Stimulated activated naive CD4-positive, alpha-beta T cell (primary cell): ENCODE measurements at places on chromosomes 3 and 15.

GRCh38 chr3:51283421-51283820 lies 101.7 kb upstream of the MANF start:
- no peak for DNase-seq

DNA sequence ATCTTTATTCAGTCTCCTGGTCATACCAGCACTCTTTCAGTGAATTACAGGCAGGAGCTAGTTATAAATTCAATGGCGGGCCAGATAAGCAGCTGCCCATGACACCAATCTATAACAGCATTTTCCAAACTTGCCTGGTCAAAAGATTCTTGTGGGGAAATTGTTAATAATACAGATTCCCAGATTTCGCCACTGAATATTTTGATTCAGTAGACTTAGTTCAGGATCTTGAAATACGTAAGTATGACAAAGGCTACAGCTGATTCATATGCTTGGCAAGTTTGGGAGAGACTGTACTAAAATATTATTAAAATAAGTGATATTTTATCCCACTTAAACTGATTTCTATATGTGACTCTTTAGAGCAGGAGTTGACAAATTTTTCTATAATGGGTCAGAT lies 119.3 kb downstream of the TMCO5A start:
- no peak for DNase-seq

DNA sequence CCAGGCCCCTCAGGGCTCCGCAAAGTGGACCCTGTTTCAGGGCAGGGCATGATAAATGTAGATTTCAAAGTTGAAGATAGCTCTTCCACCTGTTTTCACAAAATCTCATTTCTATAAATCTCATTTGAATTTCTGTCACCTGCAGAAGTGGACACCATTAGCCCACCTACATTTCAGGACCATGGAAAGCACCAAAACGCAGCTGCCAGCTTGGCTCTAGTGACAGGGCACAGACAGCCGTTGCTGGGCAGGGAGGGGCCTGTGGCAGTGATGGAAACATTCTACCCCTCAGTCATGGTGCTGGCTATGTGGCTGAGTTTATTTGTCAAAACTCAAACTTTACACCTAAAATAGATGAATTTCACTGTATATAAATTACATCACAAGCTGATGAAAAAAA lies 40.4 kb downstream of the PRR23E start:
- no peak for DNase-seq

DNA sequence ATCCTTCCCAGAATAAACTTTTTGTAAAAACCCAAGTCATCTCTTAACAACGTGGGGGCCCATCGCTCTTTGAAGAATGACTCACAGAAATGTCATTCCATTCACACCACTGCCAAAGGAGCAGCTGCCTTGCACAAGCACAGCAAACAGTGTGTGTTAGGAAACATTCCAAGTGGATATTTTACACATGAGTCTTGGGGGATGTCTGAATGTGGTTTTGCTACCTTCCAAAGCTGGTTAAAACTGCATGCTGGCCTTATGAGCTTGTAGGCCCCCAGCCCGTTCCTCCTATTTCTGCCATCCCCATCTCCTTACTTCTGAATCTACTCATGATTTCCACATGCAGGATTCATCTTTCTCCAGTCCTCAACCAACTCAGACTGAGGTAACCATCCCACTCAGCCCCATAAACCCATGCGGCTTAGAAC lies 130.8 kb downstream of the CPNE4 start:
- no peak for DNase-seq

DNA sequence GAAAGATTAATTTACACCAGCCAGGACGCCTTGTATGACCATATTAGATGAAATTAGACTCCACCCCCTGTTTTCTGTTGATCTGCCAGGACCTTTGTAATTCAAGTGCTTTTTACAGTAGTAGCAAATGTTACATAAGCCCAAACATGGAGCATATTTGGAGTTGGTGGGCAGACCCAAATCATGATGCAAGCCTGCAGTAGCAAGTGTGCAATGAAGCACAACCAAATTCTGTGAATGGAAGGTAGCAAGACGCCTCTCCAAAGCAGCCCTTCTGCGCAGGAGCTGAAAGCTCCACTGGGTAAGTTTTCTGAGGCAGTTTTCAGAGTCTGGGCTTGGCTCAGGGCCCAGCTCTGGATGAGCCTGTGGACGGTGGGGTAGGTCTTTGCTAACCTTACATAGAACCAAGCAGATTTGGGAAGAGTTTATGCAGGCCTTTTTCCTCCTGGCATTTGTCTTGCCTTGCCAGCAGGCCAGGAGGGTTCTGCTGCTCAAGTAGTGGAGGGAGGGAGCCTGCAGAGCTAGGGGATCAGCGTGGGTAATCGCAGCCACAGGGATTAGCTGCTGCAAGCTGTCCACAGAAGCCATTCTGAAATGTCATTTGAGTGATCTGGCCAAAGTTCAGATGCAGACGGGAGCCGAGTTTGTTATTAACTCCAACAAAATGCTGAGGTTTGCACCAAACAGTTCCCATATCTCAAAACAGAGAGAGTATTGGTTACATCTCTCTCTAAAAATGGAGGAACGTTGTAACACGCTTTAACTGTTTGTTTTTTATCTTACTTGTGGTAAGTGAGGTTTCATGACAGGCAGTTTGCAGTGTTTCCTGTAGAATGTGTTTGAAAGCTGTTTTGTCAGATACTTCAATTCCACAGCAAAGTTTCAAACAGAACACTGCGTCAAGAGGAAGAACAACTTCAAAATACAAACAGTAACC lies 55.4 kb downstream of the PSMD6 start:
- DNase-seq: peak; percentile 32

GRCh38 chr3:179671747-179672242 lies 19.0 kb downstream of the USP13 start:
- DNase-seq: no peak

DNA sequence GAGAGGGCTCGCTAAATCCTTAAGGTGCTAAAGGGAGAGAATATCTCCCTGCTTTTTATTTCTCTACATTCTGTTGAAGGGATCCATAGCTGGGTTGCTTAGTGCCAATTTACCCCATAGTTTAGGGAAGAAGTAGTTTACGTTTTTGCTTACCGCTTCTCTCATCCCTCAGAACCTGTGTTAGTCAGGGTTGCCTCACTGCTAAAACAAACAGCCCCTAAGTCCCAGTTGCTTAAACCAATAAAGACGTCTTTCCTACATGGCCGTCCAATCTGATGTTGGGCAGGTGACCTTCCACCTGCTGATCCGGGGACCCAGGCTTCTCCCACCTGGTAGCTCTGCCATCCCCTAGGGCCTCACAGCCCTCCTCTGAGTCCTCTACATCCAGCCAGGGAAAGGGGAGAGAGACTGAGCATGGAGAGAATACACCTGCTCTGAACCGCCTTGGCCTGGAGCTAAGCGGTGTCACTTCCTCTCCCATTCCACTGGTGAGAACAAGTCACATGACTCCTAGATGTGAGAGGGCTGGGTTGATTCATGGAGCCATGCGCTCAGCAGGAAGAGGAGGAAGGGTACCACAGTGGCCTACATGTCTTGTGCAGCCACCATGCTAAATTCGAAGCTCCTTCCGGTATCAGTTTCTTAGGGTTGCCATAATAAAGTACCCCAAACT lies 26.3 kb downstream of the DNASE1L3 start:
- DNase-seq: no peak
